ENCODE measurements at places on chromosomes 2 and 18.

DNA sequence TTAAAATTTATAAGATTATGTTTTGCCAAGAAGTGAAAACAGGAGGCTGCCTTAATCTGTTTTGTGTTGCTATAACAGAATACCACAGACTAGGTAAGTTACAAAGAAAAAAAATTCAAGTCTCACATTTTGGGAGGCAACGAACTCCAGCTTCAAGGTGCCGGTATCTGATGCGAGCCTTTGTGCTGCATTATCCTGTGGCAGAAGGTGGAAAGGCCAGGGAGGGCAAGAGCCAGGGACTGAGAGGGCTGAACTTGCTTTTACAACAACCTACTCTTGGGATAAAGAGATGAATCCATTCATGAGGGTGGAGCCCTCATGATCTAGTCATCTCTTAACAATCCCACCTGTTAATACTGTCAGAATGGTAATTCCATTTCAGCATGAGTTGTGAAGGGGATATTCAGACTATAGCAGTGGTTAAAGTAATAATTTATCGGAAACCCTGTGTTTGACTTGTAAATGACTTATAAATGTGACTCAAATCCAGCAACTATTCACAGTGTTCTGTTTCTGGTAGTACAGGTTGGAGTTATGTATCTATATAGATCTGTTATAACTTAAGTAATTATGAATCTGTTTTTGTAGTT, 3.7 kb downstream of the MTX2 start:
- no peak for DNase-seq

DNA sequence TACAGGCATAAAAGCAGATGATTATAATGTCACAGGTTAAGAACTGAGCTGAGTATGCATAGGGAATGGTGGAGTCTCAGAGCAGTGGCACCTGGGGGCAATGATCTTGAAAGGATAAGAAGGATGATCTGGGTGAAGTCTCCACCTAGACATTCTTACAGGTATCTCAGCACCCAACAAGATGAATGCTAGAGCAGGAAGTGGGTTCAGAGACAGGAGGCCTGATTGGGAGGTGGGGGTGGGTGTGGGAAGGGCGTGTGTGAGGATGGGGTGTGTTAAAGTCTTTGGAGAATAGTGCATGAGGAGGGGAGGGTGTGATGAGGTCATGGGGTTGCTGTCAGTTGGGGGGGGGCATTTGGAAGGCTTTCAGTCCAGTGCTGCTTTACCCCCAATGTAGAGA, 78.8 kb upstream of the UPP2 start:
- no peak for DNase-seq

DNA sequence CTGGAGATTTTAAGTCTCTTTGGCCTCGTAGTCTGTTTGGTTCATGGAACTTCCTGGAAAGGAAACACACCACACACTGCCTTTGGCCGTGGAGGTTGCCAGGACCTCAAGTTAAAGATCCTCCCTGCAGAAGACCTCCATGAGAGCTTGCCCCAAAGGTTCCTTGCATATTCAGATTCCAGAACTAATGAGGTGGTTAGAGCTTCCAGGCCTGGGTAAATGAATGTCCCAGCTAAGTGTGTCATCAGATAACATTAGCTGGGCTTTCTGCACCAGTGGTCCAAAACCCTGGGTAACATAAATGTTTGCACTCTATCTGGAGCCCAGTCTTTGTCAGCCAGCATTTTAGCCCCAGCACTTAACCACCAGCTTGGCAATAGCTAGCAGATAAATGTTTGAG, 122.1 kb upstream of the EML6 start:
- DNase-seq: no peak

DNA sequence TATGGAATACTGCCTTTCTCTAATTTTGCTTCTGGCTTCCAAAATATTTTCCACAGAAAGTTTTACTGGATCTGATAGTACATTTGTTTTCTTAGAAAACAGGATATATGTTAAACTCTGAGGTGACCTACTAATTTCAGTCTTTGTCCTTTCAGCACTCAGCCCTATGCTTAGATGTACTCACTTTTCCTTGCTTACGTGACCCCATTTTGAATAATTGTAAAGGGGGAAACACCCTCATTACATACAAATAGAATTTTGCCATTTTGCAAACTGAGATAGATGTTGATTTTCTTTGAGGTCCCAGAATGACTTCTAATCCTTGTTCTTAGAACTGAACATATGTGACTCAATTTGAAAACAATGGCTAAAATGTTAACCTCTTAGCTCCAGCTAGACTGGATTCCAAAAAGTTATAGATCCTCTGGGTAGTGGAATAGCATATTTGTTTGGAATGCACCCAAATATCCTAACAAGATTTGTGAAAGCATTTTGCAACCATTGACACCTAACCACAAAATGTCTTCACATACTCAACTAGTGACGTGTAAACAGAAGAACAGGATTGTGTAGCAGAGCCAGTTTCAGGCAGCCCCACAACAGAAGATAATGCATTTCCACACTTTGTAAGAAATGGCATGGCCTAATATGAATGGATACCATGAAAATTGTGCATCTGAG, 44.8 kb upstream of the EHBP1 start:
- DNase-seq: peak; percentile 93

- no peak for DNase-seq
Observed at GRCh38 chr2:173090973-173091660, 15.5 kb downstream of the MAP3K20 start.

DNA sequence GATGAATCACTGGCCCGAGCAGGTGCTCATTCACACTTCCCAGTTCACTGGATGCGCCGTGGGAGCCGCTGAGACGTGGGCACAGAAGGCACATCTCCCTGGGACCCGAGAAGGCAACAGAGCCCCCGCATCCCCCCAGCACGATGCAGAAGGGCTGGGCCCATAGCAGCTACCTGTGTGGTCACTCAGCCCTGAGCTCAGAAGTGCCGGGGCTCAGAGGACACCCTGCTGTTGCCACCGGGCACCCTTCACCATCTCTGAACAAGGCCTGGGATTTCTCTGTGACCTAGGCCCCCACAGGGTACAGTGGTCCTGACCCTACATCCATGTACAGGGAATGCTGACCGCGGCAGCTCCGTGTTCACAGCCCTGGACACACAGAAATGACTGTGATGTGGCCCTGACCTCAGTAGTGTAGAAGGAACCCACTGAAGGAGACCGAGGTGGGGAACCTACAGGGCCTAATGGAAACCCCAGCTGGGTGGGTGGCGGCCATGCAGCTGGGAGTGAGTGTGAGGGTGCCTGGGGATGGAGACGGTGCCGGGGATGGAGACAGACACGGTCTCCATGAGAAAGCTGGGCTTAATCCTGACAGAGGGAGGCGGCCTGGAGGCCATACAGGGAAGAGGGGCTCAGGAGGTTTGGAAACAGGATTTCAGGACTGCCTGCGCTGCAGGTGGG, 111.9 kb upstream of the OTOS start:
- no peak for DNase-seq

- DNase-seq: no peak
Observed at GRCh38 chr2:36554531-36554930, 43.4 kb downstream of the FEZ2 start.

Data from GM04503 (cell line).